ENCODE measurements at places on chromosomes 6 and 20. TPM values are rescaled to one million over a fixed set of nuclear protein-coding genes. Genes with fewer than 3 reads are reported as not detected.

ENPP4 gene
- 0.29 TPM for total RNA-seq

ARMC12 gene
- total RNA-seq: 0.76 TPM

MAN1A1 gene
- not detected for total RNA-seq

IPCEF1 gene
- 0.02 TPM for total RNA-seq

FAM135A gene
- total RNA-seq: 16.2 TPM

C2 gene
- 0.31 TPM for total RNA-seq

CPNE5 gene
- 0.20 TPM for total RNA-seq

TMEM151B gene
- total RNA-seq: 0.09 TPM

VGLL2 gene
- not detected for total RNA-seq

TBPL1 gene
- total RNA-seq: 23.0 TPM

GJA10 gene
- not detected for total RNA-seq

ADAM33 gene
- 0.05 TPM for total RNA-seq

PDE10A gene
- 28.6 TPM for total RNA-seq

MEP1A gene
- not detected for total RNA-seq

NKX2-4 gene
- not detected for total RNA-seq

MLN gene
- total RNA-seq: not detected

CFB gene
- total RNA-seq: 1.9 TPM

BMP5 gene
- total RNA-seq: 0.04 TPM

CMTR1 gene
- 16.8 TPM for total RNA-seq
